Activated naive CD8-positive, alpha-beta T cell treated with anti-CD3 and anti-CD28 coated beads for 36 hours (primary cell): ENCODE measurements at places on chromosomes 16 and 17. TPM values are rescaled to one million over a fixed set of nuclear protein-coding genes. Genes with fewer than 3 reads are reported as not detected.
A peak's percentile ranks its signal among the peaks of the same experiment; 100 is the strongest.

DNA sequence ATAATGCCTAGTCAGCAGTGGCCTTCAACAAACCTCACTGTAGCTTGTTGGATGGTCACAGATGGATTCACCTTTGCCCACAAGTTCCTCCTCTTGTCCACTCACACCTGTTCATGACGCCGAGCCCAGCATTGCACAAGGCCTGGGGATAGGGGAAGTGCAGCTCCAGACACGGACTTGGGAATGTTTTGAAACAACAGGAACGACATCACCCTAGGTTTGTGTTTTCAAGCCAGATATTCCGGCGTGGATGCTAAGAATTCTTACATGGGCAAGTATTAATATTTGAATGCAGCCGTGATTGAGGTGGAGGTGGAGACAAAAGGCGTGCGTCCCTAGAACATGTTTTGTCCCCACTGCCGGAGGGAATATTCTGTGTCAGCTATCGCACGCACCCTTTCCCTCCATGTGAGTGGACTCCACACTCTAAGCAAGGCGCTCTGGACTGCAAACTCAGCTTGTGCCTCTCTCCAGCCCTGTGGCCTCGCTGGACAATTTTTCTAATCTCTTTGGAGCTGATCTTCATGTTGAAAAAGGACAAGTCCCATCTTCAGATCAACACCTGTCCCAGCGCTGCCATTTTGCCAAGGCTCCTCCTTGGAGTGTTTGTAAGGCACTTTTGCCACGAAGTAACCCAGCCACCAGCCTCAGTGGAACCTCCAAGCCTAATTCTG, 2.0 kb upstream of the BANP start:
- DNase-seq = no peak

DNA sequence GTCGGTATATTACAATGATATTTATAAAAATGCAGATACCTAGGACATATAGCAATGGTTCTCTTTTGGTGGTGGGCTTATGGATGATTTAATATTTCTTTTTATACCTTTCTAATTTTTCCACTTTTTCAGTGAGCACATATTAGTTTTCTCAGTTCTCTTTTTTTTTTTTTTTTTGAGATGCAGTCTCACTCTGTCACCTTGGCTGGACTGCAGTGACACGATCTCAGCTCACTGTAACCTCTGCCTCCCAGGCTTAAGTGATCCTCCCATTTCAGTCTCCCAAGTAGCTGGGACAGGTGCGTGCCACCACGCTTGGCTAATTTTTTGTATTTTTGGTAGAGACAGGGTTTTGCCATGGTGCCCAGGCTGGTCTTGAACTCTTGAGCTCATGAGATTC, 15.1 kb downstream of the MAP3K14 start:
- no peak for DNase-seq

GRCh38 chr17:570388-570787, 144.3 kb downstream of the VPS53 start:
- DNase-seq = no peak

GRCh38 chr17:53627511-53627910, 195.2 kb upstream of the KIF2B start:
- DNase-seq = no peak

GRCh38 chr17:78341559-78342448, 18.1 kb downstream of the SOCS3 start:
- no peak for DNase-seq

DNA sequence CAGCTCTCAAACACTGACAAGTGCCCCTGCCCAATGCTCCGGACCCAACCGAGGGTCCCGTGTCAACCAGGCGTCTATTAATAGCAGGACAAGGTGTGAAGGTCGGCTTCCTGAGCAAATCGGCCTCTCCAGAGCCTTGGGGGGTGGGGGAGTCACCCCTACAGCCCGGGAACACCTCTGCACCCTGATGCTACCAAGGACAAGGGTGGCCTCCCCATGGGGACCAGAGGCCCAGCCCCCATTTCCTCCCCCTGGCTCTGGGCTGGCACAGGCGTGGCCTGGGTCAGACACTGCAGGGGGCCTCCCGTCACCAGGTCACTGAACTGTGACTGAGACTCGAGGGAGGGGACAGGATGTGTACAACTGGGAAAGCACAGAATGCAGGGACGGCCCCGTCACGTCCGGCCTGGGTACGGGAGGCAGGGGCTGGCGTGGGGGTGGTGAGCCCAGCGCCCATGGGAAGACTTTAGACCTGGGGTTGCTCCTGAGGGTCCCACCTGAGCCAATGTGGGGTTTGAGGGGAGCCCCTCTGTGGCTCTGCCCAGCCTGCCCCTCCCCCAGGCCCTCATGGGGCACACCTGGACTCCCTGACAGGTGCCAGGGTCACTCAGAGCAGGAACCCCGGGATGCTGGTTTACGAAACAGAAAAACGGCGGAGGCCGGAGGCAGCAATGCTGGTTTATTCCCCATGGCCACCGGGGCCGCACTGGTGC, 579 bp upstream of the CYBA start:
- peak; percentile 87 for DNase-seq

GRCh38 chr17:49853470-49854015, 5.7 kb upstream of the TAC4 start:
- no peak for DNase-seq

DNA sequence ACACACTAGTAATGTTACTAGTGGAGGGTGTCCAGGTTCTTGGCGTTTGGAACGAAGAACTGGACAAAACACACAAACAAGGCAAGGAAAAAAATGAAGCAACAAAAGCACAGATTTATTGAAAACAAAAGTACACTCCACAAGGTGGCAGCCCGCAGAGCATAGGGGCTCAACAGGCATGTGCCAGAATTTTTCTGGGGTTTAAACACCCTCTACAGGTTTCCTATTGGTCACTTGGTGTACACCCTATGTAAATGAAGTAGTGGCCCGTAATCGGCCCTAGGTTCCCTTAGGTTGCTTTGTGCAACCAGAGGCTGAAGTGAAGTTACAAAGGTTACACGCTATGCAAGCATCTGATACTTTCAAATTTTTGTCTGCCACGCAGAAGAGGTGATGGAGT, 8.1 kb downstream of the OR2C1 start:
- DNase-seq = no peak

DNA sequence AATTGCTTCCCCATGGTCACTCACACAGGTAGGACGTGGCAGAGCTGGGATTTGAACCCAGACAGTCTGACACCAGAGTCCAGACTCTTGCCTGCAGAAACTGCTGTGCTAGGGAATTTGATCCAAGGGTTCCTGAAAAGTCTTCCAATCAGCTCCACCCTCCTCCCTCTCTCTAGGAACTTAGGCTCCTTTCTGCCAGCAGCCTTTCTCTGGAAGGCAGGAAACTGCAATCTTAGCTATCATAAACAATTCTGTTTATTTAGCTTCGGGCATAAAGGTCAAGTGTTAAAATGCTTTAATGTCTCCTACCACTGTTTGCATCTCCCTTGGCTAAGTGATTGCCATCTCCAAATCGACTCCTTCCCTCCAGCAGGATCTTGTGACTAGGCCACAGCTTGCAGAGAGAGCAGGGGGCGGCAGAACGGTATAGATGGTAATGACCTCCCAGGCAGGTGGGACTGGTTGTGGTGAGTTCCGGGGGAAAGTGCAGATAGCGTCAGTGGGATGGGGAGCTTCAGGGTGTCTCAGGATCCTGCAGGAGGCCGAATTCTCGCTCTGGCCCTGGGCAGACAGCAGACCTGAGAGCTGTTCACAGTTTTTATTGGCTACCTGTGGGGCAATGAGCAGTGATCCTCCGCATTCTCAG, 882.4 kb upstream of the EEF2KMT start:
- DNase-seq = no peak

GRCh38 chr16:11088831-11089230, 144.5 kb downstream of the CLEC16A start:
- DNase-seq = no peak

DNA sequence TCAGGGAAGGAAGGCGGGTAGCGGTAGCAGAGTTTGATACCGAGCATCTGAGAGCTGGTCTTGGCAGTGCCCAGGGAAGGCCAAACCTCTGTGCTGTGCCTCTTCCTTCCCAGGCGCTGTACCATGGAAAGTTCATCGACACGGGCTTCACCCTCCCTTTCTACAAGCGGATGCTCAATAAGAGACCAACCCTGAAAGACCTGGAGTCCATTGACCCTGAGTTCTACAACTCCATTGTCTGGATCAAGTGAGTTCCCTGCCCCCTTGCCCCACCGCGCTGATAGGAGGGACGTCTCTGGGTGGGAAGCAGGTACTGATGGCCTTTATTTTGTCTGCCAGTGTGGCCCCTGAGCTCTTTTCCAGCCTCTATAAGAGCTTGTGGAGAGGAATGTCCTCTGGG, 15.4 kb upstream of the CLEC18A start:
- DNase-seq = no peak

DNA sequence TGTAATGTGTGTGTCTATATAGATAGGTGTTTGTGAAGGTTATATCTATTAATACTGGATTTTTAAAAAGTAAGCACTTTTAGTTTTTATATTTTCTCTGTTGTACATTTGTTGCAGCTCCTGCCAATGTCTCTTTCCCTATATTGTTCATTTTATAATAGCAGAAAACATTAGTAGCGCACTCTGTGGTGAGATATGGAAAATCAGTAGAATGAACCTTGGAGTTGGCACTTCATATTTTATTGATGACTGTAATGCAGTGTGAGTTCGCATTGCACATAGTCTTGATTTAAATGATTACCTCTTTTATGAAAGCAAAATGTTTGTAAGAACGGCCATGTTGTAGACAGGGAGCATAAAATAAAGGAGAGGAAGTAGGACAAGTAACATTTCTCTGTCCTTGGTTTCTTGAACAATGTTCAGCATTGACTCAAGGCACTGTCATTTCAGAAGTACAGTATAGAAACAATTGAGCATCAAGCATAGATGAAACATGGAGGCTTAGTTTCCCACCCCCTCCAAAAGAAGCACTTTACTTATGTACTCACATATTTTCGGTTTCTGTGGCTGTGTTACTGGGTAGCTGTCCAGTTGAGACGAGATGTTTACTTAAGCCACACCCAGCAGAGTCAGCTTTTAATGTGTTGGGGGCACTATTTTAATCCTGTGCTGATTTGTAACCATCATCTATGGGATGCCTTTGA, 74.0 kb downstream of the TANC2 start:
- no peak for DNase-seq

GRCh38 chr16:1042866-1043265, 29.7 kb upstream of the SSTR5 start:
- no peak for DNase-seq

- DNase-seq = peak; percentile 55
Measured at GRCh38 chr17:63961355-63962212, 11.1 kb downstream of the SCN4A start.

GRCh38 chr16:68365167-68365817, 54.5 kb downstream of the PRMT7 start:
- DNase-seq = no peak

DNA sequence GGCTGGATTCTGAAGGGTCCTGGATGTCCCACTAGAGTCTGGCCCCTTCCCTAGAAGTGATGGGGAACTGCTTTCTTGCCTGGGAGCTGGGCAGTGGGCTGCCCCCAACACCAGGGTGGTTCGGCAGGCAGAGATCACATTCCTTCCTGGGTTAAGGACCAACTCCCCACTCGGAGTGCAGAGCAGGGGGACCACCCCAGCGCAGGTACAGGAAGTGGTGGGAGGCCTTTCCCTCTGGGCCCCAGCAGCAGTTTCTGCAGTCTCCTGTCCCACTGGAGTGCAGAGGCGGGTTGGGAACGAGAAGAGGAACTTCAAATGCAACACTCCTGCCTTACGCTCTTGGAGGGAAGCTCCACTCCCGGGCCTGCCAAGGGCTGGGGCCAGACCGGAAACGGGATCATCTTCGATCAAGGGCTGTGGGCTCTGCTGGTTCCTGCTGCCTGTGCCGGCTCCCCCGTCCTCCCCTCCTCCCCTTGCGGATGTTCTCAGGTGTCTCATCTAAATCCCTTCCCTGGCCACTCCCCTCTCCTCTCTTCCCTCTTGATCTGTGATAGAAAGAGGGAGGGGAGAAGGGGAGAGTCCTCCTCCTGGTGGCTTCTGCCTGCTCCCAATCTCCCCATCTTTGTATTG, 9.0 kb upstream of the NGFR start:
- DNase-seq = no peak

DNA sequence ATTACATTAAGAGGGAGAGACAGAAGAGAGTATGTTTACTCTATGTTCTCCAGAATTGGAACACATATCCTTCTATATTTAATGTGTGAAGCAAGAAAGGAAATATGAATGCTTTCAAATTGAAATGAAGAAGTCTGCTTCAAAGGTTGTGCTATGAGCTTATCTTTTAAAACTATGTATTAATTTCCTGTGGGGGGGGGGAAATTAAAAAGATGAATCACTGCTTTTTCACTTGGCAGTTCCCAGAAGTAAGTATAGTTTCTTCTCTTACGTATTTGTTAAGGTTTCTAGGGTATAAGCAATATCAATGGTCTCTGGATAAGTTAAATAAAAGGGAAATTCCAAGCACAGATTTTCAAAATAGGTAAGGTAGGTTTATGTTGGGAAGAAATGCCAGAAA, 7.0 kb downstream of the TERF2 start:
- DNase-seq = no peak

DNA sequence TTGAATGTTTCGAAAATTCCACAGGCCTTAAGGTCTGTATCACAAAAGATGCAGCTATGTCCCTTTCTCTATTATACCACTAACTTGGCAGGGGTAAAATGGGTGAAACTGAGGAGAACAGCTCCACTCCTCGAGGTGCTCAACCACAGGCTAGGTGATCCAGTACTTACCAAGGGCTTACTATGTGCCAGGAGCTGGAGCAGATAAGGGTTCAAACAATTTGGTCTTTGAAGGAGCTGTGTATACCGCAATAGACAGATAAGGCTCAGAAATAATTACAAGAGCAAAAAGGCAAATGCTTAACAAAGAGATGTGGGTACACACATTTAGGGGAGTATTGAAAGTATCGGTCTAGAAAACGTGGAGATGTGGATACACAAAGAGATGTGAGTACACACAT, 1.5 kb downstream of the XPO6 start:
- no peak for DNase-seq

- no peak for DNase-seq
Measured at GRCh38 chr16:89052890-89053724, 40.5 kb upstream of the ACSF3 start.

The COPS3 gene
- 133 TPM for total RNA-seq

The SLC7A6 gene
- 65.9 TPM for total RNA-seq

The NLK gene
- 10.2 TPM for total RNA-seq

The PGAP6 gene
- 22.8 TPM for total RNA-seq

The AOC3 gene
- 1.5 TPM for total RNA-seq

The MYO15A gene
- total RNA-seq = 0.68 TPM

The CFAP119 gene
- 3.7 TPM for total RNA-seq

The BCO1 gene
- total RNA-seq = not detected

The COASY gene
- total RNA-seq = 111 TPM
